ENCODE measurements at places on chromosomes 3 and 15.

DNA sequence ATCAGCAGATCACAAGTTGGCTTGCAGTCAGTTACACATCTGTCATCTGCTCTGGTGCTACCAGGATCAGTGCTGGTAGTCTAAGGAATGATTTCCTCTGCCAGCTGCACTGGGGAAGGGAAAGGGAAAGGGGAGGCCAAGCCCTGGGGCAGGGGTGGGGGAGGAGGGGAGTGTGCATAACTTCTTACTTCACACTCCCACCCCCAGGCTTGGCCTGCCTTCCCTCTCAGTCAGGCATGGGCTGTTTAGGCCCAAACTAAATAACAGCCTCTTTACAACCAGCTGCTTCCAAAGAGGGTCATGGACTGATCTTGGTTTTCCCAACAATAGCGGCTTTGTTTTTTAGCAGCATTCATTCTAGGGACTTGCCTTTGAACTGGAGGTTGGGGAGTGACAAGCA is 86.1 kb upstream of the PSMD6 start:
- no peak for DNase-seq

DNA sequence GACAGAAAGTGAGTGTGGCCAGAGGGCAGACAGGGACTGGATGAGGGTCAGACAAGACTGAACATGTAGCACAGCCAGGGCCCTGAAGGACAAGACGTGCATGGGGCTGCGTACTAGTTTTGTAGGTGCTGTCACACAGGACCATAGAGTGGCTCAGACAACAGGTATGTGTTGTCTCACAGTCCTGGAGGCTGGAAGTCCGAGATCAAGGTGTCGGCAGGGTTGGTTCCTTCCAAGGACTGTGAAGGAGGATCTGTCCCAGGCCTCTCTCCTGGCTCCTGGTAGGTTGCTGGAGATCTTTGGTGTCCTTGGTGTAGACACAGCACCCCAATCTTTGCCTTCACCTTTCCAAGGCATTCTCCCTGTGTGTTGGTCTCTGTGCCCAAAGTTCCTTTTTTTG is 136.4 kb downstream of the SRGAP3 start:
- no peak for DNase-seq

DNA sequence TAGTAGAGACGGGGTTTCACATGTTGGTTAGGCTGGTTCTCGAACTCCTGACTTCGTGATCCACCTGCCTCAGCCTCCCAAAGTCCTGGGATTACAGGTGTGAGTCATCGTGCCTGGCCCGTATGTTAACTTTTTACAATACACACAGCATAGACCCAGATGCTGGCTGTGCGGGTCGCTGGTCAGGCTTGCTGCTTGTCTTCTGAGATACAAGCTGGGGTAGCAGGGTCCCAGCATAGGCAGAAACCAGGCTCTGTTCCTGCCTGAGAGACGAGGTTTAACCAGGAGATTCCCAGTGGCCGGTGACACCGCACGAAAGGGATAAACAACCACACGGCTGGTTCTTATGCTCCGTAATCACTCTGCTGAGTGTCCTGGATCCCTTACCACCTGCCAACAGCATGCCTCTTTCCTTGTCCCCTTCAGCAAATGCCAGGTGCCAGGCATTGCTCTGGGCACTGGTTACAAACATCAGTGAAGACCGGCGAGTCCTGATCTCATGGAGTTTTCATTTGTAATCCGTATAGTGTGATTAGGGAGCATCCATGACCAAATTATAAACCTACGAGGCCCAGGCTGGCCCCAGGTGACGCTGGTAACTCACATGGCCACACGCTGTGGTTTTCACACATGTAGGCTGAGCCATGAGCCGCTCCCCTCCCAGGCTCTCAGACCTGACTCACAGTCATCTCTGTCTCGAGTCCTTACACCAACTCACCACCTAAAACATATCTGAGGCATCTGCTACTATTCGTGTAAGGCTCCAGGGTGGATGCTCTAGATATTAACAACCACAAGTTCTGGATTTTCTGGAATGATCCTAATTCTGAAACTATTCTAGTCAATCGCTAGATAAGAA is 125.7 kb downstream of the PDZRN3 start:
- no peak for DNase-seq

- no peak for DNase-seq
These were observed 12.5 kb upstream of the IL16 start for GRCh38 chr15:81184188-81184587.

- DNase-seq, result no peak
These were observed 42.0 kb upstream of the ICE2 start for GRCh38 chr15:60520825-60521368.

- no peak for DNase-seq
These were observed 41.4 kb downstream of the SUMF1 start for GRCh38 chr3:4425707-4426106.

- DNase-seq, result no peak
These were observed 284.9 kb downstream of the TLE3 start for GRCh38 chr15:69812861-69813261.

DNA sequence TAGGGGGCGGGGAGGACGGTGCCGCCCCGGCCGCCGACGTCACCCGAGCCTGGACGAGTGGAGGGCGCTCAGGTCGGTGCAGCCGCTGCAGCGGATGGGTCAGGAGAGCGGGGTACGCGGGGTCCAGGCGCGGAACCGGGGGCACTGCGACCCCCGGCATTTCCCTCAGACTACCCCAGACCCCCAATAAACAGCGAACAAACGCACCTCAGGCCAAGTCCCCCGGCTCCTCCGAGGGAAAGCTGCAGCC is 78.9 kb downstream of the IQSEC1 start:
- DNase-seq, result no peak

DNA sequence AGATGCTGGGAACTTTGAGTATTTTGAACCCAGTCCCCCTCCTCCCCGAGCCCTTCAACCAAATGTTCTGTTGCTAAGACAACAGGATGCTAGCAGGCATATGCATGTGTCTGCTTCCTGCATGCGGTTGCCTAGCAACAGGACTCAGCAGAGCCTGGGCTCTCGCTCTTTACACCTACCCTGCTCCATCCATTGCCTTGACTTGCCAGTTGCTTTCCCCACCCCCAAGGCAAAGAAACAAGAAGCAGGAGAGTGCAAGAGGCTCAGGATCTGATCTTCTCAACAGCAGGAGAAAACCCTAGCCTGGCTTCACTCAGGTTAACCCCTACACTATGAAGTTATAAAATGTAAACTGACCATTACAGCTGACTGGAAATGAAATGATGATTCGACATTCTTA is 393.0 kb downstream of the IGSF11 start:
- DNase-seq, result no peak

DNA sequence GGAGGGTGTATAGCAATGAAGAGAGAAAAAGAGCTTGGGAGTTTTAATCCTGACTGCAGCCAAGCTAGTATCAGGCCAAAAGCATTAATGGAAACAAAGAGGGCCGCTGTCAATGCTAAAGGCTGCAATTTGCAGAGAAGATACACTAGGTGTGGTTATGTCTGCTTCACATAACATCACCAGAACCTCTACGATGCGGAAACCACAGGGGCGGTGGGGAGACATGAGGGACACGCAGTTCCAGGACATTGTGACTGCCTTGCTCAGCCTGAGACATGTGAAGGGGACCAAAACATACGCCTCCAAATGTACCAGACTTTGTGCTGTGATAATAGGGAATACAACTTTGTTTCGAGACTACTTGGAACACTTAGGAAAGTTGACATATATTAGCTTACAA is 88.4 kb downstream of the APBA2 start:
- no peak for DNase-seq

- no peak for DNase-seq
These were observed 29.7 kb upstream of the OR4F6 start for GRCh38 chr15:101773496-101774100.

DNA sequence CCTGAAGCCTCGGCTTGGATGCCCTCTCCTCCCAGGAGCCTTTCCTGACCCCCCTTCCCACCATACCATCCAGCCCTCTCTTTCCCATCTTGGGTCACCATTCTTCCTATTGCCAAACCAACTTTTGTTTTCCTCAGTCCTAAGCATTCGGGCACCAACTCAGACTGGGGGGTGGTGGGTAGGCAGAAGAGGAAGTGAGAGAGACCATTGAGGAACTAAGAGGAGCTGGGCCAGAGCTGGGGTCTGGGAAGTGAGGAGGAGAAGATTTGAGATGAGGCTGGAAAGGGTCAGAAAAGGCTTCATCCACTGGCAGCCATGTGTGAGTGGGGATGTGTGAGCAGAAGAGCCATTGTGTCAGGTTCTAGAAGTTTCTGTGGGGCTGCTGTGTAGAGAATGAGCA is 37.7 kb downstream of the TKT start:
- DNase-seq, result no peak

- no peak for DNase-seq
These were observed 318.1 kb downstream of the FOXP1 start for GRCh38 chr3:71265365-71265915.

- no peak for DNase-seq
These were observed 27.7 kb downstream of the HES1 start for GRCh38 chr3:194163697-194164096.

DNA sequence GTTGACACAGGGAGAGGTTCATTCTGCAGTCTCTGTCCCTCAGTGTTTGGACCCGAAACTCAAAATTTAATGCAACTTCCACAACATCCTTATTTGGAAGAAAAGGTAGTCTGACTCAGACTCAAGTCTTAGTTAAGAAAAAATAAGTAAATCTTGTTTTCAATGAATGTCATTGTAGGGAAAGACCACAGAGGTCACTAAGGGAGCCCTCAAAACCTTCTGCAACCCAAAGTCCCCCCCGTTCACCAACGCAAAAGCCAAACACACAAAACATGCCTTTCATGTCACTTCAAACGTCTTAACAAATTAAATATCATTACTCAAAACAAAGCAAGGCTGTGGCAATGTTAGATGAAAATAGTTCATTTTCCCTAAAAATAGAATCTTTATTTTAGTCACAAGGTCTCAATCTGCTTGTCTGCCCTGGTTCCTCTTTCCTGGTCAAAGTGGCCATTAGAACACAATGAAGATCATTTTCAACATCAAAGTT is 20.9 kb upstream of the SSUH2 start:
- no peak for DNase-seq

GRCh38 chr15:59553879-59554735 is 57.5 kb upstream of the GCNT3 start:
- DNase-seq, result no peak

GRCh38 chr15:49507261-49507660 is 84.2 kb downstream of the FGF7 start:
- DNase-seq, result no peak

GRCh38 chr3:61547625-61548024 is 13.7 kb upstream of the PTPRG start:
- no peak for DNase-seq

GRCh38 chr3:54932606-54933005 is 4.7 kb upstream of the LRTM1 start:
- no peak for DNase-seq

- DNase-seq, result no peak
These were observed 228.7 kb downstream of the VPS13C start for GRCh38 chr15:61831505-61831921.

DNA sequence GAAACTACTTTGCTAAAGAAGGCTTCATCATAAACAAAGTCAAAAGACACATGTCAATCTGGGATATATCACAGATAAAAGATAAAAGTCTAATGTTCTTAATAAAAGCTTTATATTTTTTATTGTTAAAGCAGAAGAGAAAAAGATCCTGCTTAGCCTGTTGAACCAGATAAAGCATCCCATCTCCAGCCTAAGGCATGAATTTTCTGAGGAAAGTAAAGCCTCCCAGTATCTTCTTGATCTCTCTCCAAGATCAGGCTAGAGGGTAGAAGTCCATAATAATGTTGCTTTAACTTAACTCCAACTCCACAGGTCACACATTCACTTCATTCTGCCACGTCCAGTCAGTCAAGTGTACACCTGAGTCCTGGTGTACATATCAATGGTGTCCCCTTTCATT is 14.2 kb downstream of the ARL14 start:
- DNase-seq, result no peak

GRCh38 chr3:123725652-123726400 is 141.0 kb upstream of the HACD2 start:
- no peak for DNase-seq

GRCh38 chr15:66617137-66618090 is 51.6 kb upstream of the LCTL start:
- no peak for DNase-seq

DNA sequence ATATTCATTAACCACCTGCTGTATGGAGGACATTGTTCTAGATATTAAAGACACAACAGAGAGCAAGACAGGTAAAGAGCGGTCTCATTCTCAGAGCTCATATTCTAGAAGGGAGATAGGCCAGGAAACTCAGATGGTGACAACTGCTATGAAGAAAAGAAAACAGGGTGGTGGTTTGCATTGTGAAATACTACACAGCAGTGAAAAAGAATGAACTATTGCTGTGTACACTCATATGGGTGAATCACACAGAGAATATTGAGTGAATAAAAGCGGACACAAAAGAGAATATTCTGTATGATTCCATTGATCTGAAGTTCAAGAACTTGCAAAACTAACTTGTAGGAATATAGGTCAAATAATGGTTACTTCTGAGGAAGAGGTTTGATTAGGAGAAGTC is 76.7 kb downstream of the TOP2B start:
- no peak for DNase-seq

- DNase-seq, result no peak
These were observed 33.3 kb upstream of the PAQR5 start for GRCh38 chr15:69265347-69265955.

GRCh38 chr15:48935236-48935635 is 28.5 kb downstream of the SHC4 start:
- no peak for DNase-seq

GRCh38 chr3:116260491-116260890 is 184.8 kb downstream of the LSAMP start:
- DNase-seq, result no peak

DNA sequence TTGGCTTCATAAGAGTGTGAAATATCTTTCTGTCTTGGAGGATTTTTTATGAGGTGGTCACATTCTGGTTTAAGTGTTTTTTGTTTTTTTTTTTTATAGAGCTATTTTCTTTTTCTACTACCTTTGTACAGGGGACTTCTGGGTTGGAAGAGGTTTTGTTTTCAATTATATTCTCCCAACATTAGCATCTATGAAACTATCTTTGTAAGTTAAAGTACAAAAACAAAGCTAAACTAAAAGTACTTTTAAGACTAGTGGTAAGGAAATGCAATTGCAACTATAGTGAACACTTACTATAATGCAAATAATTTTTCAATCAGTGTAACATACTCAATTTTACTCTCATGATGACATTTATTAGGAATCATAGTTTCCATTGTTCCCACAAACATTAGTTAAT is 688.2 kb downstream of the SI start:
- no peak for DNase-seq

DNA sequence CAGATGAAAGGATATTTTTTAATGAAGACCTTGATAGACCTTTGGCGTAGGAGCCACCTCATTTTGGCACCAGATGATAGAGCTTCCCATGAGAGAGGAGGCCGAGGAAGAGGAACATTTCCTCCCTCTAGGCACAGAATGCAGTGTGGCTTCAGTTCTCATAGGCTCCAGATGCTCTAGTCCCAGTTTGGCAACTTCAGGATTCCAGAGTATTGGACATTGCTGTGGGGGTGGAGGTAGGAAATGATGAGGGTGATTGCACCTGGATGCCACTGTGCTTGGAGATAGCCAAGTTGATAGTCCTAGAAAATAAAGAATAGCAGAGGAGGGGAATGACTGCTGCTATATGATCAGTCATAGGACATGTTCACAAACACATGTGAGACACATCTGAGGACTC is 58.3 kb upstream of the KY start:
- no peak for DNase-seq
